ENCODE measurements at places on chromosomes 5 and 9.

DNA sequence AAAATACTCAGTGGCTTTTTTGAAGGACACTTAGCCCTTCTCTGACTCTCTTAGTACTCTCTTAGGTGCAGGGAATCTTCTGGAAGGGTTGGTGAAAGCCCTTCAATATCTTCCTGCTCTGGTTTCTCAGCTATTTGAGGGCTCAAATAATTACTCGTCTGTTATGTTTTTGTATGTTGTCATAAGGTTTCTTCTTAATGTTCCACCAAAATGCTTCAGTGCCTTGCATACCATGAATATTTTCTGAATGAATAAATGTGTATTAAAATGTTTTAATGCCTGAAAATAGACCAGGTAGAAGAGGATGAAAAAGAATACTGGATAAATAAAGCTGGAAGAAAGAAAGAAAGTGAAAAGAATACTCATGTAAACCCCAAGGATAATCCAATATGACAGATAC, 124.3 kb downstream of the STK32A start:
- DNase-seq, result no peak

- DNase-seq, result no peak
Observed at GRCh38 chr9:110996436-110997220, 41.6 kb downstream of the LPAR1 start.

DNA sequence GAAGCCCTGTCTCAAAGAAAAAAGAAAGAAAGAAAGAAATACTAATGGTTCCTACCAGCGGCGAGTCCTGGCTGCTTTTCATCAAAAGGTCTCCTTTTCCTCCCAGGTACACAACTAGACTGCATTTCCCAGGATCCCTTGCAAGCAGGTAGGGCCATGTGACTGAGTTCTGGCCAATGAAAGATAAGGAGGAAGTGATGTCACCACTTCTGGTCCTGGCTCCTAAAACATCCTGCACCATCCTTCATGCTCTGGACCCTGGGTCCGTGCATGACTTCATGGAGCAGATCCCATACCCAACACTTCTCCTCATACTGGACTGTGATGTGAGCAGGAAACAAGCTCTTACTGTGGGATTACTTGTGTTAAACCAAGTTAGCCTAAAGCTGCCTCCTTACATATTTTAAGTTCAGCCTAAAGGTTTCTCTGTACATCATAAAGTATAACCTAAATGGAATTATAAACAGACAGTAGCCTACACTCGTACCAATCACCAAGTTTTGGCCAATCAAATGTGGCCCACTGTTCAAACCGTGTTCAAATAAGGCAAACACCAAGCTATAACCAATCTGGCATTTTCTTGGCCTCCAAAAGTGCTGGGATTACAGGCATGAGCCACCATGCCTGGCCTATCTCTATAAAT, 30.2 kb upstream of the FUBP3 start:
- no peak for DNase-seq

- DNase-seq, result no peak
Observed at GRCh38 chr5:991472-992267, 16.9 kb upstream of the NKD2 start.

DNA sequence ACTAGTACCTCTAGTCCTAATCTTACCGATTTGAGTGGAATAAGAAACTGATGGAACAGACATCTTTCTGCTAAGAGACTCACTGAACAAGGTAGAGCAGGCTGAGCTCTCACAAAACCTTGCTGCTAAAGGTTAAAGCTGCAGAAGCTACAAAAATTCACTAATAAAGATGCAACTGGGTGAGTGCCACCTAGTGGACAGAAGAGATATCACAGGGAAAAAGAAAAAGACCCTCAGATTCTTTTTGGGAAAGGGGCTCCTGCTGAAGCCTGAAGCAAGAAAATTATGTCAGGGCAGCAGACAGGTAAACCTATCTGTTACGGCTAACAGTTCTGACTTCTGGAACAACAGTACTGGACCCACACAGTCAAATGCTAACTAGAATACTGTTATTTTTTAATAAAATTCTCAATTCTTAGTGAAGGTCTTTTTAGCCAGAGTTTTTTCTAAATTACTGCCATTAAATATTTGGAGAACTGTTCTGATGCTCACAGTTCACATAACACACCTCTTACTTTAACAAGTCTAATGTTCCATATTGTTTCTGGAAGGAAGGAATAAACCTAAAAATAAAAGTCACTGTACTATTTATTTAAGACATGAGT, 51.2 kb downstream of the DIAPH1 start:
- DNase-seq, result peak; percentile 40

DNA sequence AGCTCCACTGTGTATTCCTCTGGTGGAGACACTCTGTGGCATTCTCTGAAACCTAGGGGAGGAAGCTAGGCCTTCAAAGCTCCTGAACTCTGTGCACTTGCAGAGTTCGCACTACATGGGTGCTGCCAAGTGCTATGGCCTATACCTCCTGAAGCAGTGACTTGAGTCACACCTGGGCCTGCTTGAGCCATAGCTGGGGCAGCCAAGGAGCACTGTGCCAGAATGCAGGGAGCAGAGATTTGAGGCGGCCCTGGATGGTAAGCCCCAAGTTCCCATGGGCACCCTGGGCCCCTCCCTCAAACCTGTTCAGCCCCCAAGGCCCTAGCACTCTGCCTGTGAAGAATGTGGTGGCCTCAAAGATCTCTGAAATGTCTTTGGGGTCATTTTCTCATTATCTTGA, 212.9 kb downstream of the SPATA31A6 start:
- DNase-seq, result no peak

DNA sequence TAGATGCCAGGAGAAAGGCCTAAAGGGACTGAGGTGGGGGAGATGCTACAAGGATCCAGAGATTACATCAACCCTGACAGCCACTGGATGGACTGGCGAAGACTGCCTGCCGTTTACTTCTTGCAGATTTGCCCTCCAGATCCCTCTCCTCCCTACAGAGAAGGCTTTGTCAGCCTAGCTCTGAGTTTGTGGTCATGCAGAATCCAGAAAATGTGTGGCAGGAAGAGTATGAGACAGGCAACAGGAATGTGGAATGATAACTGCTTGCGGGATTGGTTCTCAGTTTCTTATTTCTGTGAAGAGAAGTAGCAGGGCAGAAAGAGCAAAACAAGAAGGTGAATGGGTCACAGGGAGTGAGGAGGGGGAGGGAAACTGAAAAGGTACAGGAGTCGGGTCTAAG, 129.6 kb downstream of the TLE1 start:
- no peak for DNase-seq

DNA sequence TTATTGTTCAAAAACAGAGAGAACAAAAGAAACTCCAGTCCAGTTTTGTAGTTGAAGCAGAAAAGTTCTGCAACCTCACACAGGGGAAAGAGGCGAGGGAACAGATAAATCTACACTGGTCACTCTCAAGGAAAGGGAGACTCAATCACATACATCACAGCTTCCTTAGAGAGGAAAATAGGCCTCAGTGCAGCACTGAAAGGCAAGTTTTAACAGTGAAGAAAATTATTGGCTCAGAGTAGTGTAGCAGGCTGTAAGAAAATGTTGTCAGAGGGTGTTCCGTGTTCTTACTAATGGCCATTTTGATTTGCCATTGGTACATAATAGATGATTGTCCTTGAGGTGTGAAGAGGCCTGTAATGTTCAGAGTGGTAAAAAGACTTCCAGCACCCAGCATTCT, 530.0 kb upstream of the CDH6 start:
- no peak for DNase-seq

GRCh38 chr9:126703002-126703865, 89.5 kb downstream of the LMX1B start:
- no peak for DNase-seq

DNA sequence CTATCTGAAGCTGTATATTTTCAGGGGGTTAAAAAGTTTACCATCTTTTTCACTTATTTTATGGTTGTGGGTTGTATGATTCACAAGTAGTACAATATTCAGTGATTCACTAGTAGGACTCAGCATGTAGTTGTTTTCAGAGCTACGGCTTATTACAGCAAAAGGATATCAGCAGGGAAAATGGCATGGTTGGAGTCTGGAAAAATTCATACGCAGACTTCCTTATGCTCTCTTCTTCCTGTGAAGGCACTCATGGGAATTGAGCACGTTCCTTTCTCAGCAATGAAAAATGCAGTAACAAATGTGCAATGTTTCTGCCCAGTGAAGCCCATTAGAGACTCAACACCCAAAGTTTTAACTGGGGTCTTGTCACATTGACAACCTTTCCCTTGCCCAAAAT, 250.5 kb downstream of the KCNN2 start:
- no peak for DNase-seq
